Suppressor macrophage treated with lipopolysaccharide for 4 hours (primary cell): ENCODE measurements at places on chromosomes 7 and 10.

DNA sequence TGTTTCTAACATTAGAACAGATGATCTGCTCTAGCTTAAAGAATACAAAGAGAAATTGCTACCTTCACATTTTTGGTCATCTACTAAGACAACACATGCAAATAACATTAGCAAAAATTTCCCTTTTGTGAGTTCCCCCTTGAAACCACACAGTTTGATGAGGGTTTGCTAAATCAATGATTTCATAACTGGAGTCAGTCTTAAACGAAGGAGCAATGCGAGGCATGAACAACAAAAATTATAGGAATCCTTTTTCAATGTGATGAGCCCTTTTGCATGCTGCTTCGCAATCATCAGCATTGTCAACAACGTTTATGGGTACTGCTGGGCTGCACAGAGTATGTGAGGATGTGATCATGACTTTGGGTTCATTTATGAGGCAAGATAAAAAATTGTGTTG is 286.4 kb downstream of the C7orf25 start:
- no peak for DNase-seq

- peak; percentile 60 for DNase-seq
These were observed 2.3 kb upstream of the CTTNBP2 start for GRCh38 chr7:117875566-117875965.

- peak; percentile 51 for DNase-seq
These were observed 39.2 kb downstream of the ENO4 start for GRCh38 chr10:116888380-116889055.

DNA sequence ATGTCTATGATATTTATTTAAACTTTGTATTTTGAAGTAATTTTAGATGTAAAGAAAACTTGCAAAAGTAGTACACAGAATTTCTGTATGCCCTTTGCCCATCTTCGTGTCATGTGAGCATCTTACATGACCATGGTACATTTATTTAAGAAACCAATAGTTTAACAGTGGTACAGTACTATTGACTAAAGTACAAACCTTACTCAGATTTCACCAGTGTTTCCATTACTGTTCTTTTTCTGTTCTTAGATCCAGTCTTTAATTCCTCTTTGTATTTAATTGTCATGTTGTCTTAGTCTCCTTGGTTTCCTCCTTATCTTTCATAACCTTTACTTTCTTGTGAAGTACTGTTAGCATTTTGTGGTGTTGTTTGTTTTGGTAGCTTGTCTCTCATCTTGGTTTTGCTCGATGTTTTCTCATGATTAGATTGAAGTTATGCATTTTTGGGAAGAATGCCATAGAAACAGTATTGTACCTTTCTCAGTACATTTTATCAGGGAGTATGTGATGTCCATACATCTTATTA is 24.1 kb downstream of the TAX1BP1 start:
- DNase-seq: no peak

DNA sequence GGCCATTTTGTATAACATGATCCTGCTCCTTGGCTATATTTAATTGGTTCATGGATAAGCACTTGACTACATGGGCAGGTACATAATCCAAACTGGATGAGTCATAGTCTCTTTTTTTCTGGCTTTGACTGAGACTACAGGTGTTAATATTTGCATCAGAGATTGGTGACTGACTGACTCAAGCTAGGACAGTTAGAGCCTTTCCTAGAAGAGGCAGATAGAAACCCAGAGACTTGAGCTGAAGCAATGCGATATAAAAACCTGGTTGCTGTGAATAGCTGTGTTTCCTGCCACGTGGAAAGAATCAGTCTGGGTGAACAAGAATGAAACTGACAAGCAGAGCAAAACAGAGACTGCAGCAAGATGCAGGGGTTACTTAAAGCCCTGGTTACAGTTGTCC is 81.0 kb downstream of the SAMD9 start:
- no peak for DNase-seq

DNA sequence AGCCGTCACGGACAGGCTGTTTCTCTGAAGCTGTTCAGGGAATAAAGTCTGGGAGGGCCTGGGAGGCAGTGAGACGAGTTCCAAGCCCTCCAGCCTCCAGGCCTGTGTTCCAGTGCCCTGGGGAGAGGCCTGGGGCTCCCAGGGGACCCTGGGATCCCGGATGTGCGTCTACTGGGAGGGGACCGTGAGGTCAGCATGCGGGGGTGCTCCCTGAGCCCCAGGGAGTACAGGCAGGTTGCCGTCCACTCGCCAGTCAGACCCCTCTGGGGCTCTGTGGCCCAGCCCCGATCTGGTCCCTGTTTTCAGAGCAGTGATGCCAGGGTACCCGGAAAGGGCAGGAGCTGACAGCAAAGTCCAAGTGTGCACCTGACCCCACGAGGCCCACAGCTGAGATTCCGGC is 80.9 kb upstream of the DNAAF5 start:
- no peak for DNase-seq

GRCh38 chr7:107630342-107630741 is 30.3 kb upstream of the SLC26A4 start:
- no peak for DNase-seq

DNA sequence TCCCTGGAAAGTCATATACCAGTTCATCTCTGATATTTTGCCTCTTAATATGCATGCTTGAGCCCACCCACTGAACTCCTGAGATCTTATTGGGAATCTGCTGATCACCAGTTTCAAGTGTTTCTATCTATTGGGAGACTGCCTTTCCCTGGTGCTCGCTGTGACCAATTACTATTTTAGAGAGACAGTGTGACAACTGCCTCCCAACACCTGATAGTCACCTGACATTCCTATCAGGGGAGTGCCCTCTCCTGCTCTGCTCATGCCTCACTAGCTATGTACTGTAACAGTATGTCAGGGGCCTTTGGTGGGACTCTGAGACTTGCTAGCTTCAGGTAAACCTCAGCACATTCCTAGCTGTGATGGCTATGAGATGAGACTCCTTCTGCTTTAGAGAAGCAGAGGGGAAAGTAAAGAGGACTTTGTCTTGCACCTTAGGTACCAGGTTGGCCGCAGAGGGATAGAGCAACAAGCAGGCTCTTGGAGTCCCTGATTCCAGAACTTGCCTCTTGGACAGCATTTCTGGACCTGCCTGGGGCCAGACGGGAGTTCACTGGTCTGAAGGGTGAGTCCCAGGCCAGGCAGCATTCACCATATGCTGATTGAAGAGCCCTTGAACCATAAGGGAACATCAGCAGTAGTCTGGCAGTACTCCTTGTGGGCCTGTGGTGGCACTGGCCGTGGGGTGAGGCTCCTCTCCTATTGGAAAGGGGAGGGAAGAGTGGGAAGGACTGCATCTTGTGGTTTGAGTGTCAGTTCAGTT is 34.4 kb upstream of the ARHGAP12 start:
- DNase-seq: no peak

GRCh38 chr7:97198596-97198995 is 81.1 kb downstream of the SDHAF3 start:
- DNase-seq: no peak

DNA sequence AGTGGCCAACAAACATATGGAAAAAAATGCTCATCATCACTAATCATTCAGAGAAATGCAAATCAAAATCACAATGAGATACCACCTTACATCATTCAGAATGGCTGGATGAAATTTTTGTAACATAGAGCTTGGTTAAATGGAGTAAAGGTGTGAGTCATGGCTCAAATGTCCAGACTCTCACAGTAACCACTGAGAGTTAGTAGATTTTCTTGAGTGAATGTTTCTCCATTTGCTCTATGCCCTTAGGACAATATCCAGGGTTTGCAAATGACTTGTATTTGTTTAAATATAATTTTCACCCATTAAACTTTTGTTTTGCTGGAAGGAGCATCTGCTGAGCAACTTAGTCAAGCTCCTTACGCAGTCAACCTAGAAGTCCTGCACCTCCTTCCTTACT is 967.2 kb downstream of the XPNPEP1 start:
- DNase-seq: no peak

- DNase-seq: no peak
These were observed 62.6 kb downstream of the RASGEF1A start for GRCh38 chr10:43204042-43204942.

- DNase-seq: no peak
These were observed 40.8 kb downstream of the KIF5B start for GRCh38 chr10:32015386-32015785.

DNA sequence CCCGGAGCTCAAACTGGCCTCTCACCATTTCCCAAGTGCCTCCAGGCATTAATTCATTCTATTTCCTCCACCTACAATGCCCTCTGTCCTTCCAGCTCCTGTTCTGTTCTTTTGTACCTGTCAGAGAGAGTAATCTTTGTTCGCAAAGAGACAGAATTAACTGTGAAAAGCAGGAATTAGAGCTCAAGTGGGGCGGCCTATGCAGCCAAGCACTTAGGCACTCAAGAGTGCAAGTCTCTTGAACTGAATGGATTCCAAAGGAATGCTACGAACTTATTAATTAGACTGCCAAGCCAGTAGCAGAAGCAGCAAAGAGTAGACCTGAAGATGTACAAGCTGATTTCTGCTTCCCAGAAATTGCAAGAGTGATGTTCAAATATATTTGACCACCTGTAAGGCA is 338.3 kb upstream of the AUTS2 start:
- DNase-seq: no peak

DNA sequence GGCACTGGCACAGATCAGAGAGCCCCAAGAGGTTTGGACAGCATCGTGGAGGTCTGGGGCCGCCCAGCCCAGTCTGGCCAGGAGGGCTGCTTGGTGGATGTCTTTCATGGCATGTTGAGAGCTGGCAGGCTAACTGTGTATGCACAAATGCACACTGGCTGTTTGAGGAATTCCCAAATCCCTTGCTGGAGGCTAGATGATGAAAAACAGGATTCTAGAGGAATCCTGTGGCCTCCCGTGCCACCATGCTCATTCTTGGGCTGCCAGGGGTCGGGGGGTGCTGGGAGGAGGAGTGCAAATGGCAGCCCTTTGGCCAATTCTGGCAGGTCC is 26.5 kb downstream of the LEP start:
- no peak for DNase-seq

DNA sequence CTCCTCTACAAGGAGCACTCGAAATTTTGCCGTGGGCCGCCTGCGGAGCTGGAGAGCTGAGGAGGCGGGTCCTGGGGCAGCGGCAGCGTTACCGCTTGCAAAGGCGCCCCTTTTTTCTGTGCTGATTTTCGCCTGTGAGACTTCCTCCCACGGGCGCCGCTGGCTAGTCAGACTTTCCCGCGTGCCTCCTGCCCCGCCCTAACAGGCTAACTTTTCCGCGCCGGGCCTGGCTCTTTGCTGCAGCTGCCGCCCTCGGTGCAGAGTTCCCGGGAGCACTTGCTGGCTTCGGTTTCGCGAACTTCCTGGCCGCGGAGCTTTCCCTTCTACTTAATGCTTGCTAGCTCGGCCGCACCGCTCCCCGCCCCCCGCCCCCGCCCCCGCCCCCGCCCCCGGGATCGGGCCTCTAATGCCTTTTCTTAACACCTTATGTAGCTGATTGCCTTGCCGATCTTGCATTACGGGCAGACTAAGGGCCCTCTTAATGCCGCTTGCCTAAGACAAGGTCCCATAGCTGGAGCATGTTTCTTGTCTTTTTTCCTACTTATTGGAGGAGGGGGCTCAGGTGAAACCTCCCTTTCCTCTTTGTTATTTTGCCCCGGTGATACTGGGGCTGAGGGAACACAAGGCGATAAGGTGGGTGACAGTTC is 37.9 kb upstream of the RASGEF1A start:
- peak; percentile 75 for DNase-seq

- DNase-seq: peak; percentile 61
These were observed 730 bp downstream of the LARP4B start for GRCh38 chr10:930625-931325.

- no peak for DNase-seq
These were observed 16.5 kb downstream of the ECHDC3 start for GRCh38 chr10:11758527-11759236.

DNA sequence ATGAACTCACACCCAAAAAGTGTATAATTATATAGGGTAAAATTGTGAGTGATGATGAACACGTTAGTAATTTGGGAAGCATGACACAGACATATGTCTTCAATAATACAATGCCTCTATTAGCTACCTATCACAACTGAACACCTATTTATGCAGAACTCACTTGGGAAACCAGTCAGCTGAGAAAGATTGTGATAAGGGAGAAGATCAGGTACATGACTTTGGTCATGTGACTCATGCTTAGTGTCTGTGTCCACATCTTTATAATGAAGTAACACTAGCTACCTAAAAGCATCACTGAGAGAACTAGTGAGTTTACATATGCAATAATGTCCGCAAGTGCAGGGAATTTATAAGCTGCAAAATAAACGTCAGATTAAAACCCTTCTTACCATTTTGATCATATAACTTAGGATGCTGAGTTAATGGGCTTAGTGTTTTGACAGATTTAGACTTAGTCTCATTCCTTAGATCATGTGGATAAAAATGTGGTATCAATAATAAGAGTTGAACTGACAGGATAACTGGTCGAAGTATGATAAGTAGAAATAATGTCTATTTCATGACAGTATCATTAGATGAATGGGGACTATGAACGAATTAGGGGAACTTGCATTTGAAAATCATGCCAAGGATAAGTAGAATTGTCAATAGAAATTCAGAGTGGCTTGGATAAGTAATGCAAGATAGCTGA is 11.6 kb downstream of the VWDE start:
- DNase-seq: no peak

DNA sequence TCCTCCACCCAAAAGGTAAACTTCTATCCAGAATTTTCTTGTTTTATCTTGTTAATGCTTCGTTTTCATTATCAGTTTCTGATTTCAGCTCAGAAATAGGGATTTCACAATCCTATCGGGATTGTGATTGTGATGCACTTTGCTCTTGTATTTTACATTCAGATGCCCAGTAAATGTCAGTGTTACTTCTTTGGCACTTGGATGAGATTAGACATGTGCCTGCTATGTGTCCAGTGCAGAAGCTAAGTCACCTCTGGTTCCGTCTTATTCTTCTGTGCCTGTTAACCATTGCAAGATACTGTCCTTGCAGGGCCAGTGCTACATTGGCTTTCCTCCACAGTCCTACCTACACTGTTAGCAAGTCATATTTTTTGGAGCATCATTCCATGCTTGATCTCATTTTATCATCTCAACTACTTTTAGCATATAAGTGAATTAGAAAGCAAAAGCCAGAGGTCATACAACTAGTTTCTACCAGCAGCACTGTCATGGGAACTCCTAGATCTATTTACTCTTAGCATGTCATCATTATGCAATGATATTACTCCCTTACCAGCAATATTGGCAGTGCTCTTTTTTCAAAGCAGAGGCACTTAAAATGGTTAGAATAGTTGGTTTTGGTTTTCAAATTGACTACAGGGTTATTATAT is 26.7 kb downstream of the ZNF277 start:
- DNase-seq: peak; percentile 68

- DNase-seq: no peak
These were observed 79.3 kb upstream of the SLC25A13 start for GRCh38 chr7:96401200-96401599.

- DNase-seq: no peak
These were observed 25.2 kb downstream of the NUB1 start for GRCh38 chr7:151366880-151367222.
